ENCODE measurements at places on chromosomes 6 and 20.

GRCh38 chr20:44730441-44730840 is 15.2 kb upstream of the KCNK15 start:
- DNase-seq = no peak

DNA sequence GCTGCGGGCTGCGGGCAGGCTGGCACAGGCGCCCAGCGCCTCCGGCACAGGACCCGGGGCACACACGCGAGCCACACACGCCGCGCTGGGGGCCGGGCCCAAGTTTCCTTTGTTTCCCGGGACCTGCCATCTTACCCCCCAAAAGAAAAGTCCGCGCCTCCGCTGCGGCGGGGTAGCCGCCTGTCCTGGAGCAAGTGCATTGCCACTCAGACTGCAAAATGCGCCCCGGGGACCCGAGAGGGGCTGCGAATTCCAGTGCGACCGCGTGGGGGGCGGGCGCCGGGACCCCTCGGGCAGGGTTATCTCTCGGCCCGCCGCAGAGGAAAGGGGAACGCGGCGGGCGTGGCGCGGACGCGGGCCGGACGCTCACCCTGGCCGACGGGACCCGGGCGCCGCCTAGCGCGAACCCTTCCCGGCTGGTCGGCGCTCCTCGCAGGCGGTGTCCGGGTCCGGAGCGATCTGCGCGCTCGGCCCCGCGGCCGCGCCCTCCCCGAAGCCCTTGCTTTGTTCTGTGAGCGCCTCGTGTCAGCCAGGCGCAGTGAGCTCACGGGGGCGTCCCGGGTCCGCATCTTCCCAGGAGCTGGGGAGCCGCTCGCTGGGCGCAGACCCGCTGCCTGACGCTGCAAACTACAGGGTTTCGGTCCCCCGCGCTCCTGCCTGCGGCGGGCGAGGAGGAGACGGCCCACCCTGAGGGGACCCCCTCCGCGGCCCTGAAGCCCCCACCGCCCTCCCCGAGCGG is 639 bp upstream of the CD24 start:
- DNase-seq = peak; percentile 8

- peak; percentile 24 for DNase-seq
These were observed 15.1 kb upstream of the PPP1R16B start for GRCh38 chr20:38790200-38791053.

- no peak for DNase-seq
These were observed 293.1 kb upstream of the KCNQ5 start for GRCh38 chr6:72328775-72329174.

GRCh38 chr20:258963-259362 is 1.4 kb downstream of the DEFB132 start:
- no peak for DNase-seq

DNA sequence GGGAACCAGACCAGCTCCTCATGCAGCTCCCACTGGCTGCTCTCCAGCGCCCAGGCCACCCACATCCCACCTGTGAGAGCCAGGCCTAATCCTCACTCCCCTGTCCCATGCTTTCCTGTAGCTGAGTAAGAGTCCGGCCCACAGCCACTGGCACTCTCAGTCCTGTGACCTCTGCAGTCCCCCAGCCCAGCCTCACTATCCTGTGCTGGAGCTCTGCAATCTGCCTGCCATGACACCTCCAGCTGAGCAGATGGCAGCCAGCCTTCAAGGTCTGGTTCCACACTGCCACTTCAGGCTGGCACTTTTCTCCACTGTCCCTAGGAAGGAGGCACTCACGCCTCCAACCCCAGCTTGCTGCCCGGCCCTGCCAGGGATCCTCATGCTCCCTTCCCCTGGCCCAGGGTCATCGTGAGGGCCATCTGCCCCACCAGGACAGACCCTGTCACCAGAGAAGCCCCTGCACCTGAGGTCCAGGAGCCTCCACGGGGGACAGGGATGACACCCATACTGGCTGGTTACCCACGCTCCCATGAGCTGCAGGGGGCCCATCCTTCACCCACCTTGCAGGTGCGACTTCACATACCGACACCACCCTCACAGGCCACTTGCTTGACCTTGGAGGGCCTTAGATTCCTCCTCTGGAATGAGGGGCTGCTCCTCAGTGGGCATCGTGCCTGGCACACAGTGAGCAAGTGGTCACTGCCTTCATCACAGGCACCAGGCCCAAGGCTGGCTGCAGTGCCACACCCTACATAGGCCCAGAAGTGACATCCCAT is 100.1 kb downstream of the ASXL1 start:
- DNase-seq = no peak

DNA sequence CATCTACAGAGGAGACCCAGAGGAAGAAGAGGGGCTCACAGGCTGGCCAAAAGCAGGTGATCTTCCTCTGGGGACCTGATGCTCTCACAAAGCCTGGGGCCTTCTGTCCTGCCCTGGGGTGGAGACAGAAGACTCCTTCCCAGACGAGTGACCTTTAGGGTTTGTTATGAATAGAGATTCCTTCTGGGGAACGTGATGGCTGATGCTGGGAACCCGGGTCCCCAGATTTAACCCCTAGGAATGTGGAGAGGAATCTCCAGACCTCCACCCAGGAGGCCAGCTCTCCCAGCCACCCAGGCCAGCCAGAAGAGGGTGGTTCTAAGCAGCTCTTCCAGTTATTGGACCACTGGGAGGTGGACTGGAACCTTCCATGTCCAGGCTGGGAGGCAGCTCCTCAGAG is 16.8 kb upstream of the CCN5 start:
- DNase-seq = no peak

GRCh38 chr6:87968435-87969278 is 79.0 kb upstream of the SPACA1 start:
- peak; percentile 2 for DNase-seq

DNA sequence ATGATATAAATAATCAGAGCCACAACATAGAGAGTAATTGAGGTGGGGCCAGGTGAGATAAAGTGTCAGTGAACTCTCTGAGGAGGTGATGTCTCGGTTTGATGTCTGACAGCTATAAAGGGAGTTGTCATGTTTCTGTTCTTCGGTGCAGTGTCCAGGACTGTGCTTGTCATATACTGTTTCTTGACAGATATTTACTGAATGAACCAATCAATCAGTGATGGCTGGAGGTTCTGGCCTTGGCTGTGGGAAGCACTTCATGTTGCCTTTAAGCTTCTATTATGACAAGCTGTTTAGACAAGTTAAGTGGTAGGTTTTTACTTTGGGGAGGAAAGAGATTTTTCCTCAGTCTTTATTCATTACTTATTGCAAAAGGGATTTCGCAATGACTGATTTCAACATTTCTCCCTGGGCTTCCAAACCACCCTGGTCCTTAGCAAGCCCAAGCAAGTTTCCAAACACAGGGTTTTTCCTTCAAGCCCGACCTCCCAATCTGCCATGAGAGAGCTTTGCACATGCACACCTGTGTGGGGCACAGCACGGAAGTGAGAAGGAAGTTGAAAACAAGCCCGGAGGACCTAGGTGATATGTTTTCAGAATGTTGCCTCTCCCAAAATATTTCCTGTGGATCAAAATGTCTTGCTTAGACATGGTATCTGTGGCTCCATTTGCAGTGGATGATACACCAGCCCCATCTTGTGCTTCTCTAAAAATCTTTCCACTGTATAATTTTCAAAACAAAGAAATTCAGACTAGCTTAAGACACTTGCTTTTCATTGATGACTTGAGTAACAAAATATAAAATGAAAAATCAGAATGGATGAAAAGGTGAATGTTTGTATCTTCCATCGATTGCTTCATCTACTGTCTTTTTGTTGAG is 567.3 kb upstream of the BTBD3 start:
- no peak for DNase-seq

- DNase-seq = no peak
These were observed 75.3 kb downstream of the SOBP start for GRCh38 chr6:107565165-107565723.

DNA sequence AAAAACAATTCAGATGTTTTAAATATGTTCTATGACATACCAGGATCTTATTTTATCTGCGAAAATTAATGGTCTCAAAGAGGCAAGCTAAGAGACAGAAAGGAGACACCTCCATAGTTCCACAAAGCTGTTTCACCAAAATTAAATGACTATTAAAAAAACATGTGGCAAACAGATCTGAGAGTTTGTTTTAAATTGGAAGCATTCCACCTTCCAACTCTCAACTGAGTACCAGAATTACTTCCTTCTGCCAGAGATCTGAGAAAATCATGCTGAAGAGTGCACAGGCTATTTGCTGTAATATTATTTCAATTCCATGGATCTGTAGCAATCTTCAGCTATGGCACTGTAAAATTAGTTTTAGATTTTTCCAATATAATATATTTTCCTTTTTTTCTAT is 669.5 kb upstream of the MARCKS start:
- no peak for DNase-seq
